ENCODE measurements at places on chromosomes 12 and 14.

- DNase-seq, result no peak
These were observed 145.4 kb upstream of the SRRM4 start for GRCh38 chr12:118835926-118836325.

DNA sequence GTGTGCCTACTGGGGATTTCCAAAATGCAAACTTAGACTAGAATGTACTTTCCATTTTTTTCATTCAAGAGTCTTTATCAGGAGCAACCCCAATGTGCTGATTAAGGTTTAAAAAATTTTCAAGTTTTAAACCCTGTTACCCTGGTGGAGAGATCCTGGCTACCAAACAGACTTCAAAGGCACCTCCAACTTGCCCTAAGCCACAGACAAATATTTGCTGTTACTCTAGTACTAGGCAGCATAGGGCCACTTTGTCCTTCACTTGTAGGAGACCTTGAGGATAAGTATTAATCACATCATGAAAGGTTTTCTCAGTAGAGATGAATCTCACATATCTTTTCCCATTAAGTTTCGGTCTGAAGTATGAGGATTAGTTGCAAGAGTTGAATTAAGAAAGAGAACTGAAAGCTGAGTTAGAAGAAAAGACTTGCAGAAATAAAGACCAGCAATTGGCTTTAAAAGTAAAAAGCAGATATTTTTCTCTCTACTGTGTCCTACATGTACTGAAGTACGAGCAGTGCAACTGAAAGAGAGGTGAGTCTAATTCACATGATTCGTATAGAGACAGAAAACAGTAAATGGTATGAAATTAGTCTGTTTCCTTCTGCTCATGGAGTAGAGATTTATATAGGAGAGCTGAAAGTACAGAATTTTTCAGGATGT is 28.3 kb downstream of the NTN4 start:
- no peak for DNase-seq

DNA sequence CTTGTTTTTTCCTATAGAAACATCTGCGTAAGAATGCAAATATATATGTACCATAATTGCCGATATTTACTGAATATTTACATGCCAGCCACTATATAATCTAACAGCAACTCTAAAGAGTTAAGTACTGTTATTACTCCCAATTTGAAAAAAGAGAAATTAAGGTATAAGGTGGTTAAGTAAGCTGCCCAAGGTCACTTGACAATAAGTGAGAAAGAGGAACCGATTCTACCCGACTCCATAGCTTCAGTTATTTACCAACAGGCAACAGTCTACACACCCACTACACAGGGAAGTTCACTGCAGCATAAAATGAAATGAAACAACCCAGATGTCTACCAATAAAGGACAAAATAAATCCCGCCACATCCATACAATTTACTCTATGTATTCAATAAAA is 1.1 kb downstream of the MIS18BP1 start:
- DNase-seq, result peak; percentile 80

DNA sequence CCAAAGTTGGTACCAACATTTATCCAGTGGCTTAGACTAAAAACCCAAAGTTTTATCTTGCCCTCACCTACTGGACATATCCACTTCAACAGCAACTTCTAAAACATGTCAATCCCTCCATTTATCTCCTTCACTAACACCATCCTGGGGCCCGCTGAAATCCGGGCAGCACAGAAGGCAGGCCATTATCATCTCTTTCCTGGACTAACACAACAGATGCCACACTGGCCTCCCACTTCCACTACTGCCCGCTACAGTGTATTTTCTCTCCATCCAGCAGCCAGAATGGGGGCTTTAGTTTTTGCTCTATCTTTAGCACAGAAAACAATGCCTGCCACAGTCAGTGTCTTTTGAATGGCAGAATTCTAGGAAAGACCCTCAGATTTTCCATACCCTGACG is 15.6 kb downstream of the ZFHX2 start:
- no peak for DNase-seq

GRCh38 chr12:13082861-13083260 is 20.6 kb downstream of the GSG1 start:
- no peak for DNase-seq

DNA sequence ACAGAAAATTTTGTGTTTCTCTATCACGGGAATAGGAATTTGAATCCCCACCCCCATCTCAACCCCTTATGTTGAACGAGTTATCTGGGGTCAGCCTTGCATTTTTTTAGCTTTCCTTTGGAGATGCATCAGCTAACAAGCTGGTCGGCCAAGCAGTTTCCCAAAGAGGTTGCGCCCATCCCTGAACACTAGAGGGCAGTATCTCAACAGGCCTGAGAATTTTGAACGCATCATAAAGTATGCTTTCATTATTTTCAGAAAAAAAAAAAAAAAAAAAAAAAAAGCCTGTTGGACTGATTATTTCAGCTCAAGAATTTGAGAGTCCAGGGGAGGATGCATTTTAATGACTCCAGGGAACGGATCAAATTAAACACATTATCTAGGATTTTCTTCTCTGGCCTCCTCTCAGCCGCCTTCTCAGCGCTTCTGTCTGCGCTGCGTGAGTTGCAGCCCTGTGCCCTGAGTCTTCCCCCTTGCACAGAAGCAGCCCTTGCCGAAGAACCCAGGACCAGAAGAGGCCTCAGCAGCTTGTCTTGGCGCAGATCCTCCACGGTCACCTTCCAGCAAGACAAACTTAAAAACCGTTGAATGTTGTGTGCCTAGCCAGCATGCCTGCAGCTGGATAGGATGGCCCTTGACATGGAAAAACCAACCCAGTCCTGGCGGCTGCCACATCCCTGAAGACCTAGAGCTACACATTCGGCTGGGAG is 76.6 kb upstream of the GZMB start:
- peak; percentile 83 for DNase-seq

GRCh38 chr12:130868412-130868811 is 3.5 kb upstream of the RAN start:
- peak; percentile 53 for DNase-seq

DNA sequence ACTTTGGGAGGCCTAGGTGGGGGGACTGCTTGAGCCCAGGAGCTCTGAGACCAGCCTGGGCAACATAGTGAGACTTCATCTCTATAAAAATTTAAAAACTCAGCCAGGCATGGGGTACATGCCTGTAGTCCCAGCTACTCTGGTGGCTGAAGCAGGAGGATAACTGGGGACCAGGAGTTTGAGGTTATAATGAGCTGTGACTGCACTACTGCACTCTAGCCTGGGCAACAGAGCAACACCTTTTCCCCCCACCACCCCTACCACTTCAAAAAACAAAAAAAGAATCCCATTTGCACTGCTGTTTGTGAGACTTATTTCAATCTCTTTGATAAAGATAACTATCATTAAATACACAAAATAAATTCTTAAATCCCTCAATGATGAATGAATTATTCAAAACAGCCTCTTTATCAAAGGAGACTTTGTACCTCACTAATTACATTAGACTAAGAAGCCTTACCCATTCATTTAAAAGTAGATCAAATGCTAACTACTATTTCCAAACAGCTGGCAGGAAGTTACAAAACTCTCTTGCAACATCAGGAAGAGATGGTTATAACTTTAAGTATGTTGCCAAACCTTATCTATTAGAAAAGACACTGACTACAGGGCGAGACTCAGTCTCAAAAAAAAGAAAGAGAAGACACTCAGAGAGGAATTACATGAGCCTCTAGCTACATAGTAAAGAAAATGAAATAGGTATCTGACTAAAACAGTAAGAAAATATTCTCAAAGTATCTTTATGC is 14.7 kb downstream of the BLTP3B start:
- peak; percentile 80 for DNase-seq

DNA sequence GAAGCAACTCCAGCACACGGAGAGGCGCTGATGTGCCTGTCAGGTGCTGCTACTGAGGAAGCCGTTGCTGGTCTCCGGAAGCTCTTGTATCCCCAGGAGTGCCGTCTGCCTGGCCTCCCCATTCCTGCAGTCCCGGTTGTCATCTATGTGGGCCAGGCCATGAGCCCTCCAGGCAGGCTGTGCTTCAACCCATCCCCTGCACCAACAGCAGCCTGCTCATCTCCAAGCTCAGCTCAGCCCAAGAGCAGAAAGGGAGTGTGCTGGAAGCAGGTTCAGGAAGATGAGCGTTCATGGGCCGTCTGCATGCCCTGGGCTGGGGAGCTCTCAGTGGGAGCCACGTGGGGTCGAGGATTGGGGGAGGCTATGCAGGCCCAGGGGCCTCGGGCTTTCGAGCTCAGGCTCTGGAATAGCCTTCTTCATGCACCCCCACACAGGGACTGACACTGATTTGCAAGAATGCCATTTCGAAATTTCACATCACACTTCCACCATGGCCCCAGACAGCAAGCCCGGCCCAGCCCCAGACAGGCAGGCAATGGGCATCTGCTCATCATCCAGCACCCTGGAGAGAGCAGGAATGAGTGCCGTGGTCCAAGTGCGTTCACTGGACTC is 164.5 kb downstream of the KIF26A start:
- DNase-seq, result no peak

DNA sequence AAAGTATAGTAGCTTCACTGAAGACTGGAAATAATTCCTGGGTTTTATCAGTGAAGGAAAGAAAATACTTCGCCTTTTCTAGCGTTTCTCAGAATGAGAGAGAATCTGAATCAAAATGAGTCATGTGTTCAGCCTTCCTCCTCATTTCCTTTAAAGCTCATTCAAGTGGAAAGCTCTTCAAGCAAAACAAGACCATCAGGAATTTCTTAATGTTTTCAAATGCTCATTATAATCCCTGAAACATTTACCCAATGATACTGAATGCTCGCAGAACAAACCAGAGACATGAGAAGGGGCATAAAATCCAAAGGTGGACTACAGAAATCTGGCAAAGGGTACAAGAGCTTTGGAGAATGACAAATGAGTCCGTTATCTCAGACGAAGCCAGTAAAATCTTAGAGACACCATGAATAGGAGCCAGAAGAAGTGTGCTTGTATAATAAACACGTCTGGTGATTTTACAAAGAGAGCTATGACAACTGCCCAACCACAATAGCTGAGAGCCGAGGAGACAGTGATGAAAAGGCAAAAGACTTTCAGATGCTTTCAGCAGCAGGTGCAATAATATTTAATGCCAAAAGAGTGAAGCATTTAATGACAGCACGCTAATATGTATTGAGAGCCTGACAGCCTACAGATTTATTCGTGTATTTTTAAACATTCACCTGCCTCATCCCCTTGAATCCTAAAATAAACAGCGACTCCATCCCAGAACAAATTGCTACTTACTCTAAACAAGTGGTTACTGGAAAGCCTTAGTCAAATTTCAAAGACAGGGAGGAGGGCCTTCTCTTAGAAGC is 19.0 kb downstream of the SPRING1 start:
- DNase-seq, result no peak

- no peak for DNase-seq
These were observed 159.5 kb downstream of the KIF26A start for GRCh38 chr14:104297721-104298401.

DNA sequence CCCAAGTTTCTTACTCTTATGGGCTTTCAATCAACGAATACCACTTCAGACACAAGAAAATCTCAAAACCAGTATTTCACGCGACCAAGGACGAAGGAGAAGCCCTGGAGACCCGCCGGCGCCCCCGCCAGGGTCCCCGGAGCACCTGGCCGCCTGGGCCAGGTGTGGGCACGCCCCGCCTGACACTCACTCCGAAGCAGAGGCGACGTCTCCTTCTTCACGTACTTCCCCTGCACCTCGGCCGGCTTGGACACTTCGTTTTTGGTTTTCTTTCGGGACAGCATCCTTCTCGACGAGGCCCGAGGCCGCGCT is 466 bp downstream of the SAV1 start:
- DNase-seq, result peak; percentile 26

GRCh38 chr12:83161456-83161855 is 474.8 kb downstream of the TMTC2 start:
- DNase-seq, result no peak

DNA sequence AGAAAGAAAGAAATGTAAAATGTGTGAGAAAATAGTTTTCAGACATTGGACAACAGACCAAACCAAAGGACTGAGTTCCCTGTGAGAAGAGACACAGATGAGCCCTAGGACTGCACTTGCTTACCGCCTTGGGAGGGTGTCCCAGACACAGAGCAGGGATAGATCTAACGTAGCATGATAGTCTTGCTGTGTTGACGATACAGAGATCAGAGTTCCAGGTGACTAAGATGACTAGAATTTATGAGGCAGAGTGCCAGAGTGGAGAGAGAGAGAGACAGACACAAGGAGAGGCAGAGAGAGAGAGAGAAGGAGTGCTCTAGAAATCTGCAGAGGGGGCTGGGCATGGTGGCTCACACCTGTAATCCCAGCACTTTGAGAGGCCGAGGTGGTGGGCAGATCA is 148.2 kb upstream of the LMNTD1 start:
- no peak for DNase-seq

DNA sequence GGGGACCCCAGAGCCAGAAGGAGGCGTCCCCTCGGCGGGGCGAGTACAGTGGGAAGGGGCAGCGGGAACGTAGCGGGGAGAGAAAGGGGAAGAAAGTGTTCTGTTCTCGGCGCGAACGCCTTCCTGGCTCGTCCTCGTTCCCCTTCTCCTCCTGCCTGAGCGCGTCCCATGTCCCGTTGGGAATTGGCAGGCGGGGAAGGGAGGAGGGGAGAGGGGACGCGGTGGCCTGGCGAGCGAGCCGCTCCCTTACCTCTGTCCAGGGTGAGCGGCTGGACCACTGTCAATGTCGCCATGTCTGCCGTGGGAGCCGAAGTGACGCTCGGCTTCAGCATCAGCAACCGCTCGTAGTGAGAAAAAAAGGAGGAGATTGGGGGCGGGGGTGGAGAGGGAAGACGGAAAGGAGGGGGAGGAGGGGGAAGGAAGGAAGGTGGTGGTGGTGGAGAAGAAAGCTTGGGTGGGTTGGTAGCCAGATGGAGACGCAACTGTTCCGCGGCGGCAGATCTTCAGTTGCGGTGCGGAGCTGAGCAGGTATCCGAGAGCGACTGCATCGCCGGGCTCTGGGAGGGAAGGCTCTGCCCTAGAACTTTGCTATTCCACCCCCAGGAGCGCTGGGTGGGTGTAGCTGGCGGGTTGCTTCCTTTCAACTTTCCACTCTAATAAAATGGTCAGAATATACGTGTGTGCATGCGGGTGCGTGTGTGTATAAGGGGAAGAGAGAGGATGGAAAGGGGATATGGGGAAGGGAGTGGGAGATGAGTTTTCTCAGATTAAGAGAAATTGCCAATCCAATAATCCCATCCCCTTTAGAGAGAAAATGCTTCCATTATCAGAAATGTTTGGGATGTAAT is at the start of gene LIN7A:
Gene LIN7A, minus strand, starts transcription at position 544 of the 848 bp plus-strand sequence. Its CDS starts 212 bp downstream, at position 332.
- peak; percentile 31 for DNase-seq

GRCh38 chr14:75591331-75591946 is 13.0 kb downstream of the FLVCR2 start:
- no peak for DNase-seq

GRCh38 chr12:24948757-24949722 is at the start of gene BCAT1:
TSS of gene BCAT1 (minus strand) at chr12:24949101. CDS start at chr12:24948932, 169 bp downstream.
- peak; percentile 90 for DNase-seq

DNA sequence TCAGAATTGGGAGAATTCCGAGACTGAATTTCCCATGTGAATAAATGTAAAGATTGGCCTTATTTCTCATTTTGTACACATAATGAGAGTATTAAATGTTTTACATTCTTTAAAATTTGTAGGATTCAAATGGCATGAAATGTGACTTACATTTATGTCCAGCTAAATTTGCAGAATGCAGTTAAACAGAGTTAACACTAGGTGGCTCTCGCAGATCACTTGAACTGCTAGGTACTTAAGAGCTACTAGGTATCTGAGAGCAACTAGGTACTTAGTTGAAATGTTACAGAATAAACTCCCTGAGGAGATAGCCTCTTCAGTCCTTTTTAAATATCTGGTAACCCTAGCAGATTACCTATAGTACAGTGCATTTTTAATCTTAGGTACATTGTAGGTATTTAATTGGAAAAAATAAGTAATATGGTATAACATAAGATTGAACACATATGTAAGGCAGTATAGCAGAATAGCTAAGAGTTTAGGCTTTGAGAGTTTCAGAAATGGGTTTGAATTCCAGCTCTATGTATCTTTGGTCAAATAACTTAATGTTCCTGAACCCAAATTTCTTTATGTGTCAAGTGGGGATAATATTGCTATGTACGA is 73.8 kb downstream of the KIAA0586 start:
- peak; percentile 85 for DNase-seq

All from hematopoietic multipotent progenitor cell treated with erythropoietin and hydrocortisone succinate and interleukin-3 and kit ligand, for 6 days (in vitro differentiated cells).